ENCODE measurements at places on chromosomes 7 and 10.

DNA sequence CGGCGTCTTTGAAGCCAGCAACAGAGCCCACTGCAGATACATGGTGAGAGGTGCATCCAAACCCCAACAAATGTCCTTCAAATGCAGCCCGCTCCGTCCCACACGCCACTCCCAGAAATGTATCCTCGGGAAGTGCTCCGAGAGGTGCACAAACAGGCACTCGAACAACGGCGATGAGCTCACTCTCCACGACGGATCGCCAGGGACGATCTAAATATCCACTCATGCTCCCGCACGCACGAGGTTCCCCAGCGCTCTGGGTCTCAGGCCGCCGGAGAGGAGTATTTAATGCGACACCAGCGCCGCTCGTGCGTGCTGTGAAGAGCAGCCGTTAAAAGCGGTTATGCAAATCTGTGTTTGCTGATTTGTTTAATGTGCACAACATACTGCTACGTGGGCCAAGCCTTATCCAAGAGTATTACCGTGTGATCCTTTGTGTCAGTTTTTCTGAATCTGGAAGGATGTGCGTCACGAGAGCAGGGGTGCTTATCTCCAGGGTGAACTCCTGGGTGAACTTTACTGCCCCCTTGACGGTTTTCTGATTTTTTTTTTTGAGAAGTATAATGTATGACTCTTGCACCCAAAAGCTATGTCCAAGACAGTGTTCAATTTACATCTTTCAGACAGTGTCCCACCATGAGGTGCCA lies 48.5 kb upstream of the PPP2R2D start:
- DNase-seq, result no peak

GRCh38 chr10:132634241-132634946 lies 96.8 kb downstream of the INPP5A start:
- no peak for DNase-seq

DNA sequence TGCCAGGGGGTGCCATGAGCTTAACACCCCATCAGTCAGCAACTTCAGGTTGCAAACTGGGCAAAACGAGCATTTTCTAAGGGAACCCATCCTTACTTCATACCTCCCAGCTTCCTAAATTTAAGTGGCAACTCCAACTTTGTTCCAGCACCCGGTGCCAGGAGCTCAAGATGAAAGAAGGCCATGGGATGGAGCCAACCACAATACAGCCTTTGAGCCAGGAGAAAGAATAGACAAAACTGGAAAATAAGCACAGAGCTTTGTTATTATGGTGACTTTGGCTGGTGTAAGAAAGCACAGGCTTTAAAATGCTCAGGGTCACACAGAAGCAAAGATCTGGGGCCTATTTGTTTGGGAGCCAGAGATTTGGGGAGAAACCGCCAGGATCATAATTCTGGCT lies 388.7 kb upstream of the MGMT start:
- no peak for DNase-seq

DNA sequence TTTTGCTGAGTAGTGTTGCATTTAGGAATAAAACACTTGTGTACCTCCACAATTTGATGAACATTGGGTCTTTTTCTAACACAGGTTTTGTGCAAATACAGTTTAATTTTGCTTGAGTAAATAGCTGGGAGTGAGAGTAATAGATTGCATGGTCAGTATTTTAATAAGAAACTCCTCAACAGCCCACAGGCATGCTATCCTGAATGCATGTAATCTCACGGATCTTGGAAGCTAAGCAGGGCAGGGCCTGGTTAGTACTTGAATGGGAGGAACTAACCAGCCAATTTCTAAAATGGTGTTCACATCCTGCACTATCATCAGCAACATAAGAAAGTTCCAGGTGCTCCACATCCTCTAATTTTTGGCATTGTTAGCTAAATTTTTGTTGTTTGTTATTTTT lies 685.4 kb upstream of the MBL2 start:
- DNase-seq, result no peak

DNA sequence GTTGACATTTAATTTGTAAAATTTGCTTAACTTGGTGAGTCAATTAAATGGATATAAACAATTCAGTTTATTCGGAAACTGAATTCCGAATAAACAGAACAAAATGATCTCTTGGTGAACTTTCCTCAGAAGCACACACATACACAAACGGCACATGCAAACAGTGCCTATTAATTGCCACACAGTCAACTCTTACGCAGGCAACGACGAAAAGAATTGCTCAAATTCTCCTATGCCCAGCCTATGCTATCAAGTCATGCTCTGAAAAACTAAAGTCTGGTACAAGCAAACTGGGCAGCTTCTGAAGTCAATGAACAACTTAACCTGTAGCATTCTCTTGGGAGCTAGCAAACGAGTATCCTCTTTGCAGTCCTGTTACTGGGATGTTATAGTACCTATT lies 38.8 kb upstream of the ASL start:
- no peak for DNase-seq

GRCh38 chr10:114561008-114561523 lies 97.0 kb downstream of the ABLIM1 start:
- no peak for DNase-seq

DNA sequence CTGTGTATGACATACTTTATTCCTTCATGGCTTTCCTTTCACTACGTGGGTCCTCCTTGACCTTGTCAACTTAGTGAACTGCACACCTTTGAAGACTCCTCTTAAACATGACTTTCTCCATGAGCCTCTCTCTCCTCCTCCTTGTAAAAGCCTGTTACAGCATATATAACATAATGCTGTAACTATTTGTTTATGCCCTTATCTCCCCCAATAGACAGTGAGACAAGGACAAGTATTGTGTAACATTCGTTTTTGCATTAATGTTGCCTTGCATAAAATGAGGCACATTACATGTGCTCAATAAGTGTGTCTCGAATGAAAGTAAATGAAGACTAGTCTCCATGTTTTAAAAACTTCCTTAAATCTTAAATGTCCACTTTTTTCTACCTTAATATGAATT lies 4.3 kb upstream of the LAMB1 start:
- DNase-seq, result no peak

DNA sequence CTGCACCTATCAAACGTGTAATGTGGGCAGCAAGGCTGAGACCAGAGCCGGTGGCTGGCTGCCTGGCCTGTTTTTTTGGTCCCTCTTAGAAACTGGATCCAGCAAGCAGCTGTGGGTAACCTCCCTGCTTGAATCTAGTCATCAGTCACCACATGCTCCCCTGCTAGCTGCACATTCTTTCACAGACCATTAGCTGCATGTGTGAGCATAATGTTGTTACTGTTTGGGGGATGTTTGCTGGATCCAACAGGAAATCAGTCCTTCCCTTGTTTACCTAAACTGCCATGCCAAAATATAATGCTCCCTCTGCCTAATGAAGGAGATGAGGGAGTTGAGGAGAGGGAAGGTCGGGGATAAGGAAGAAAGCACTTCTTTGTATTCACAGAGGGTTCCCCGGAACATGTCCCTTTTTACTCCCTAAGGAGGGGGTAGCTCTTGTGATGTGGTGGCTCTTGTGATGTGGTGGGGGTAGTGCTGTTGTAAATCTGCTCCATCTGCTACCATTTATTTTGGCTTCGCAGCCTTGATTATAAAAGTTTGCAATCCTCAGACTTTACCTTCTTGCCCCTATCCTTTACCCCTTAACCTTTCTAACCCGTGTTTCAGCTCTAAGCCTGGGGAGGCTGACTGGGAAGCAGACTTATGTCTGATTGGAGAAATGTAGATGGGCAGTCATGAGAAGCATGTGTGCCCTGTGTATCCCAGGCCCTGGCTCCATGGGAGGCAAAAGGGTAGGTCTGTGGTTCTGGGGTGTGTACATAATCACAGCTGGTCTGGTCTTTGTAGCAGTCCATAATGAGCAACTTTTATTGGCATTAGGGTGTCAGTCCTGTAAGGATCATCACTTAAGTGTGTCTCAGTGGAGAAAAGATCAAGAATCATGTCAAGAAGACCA lies 20.8 kb downstream of the LOXL4 start:
- no peak for DNase-seq

DNA sequence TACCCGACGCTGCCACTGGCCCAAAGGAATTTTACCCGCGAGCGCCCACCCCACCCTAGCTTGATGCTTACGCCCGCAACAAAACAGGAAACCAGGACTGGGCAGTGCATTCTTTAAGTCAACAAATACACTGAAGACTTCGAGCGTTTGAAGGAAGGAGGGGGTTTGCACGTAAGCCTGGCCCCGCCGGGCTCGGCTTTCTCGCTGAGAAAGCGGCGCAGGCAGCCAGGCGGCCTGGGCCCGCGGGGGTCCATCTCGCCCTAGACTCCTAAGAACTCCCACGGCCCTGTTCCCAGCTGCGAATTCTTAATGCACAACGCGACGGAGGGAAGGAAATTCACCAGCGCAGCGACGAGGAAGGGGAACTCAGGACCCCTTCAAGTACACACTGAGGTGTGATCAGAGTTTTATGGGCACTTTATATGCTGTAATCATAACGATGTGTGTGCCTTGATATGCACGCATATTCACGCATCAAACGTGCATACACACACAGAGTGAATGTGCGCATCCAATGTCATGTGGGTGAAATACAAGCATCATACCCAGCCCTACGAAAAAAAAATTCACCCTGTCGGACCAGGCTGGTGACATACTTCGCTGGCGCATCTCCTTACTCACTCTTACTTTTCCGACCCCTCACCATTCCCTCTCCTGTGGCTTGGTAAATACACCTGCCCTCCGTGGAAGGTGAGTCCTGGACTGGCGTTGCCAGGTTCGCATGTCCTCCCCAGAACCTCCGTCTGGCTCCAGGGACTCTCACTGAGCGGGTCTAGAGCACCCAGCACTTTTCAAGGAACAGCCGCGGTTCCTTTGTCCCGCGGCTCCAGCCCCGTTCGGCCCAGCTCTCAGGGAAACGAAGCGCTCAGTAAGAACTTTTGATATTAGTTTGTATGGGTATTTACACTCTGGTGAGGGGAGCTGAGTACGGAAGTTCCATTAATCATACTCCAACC lies 5.7 kb upstream of the HOXA13 start:
- DNase-seq, result no peak

DNA sequence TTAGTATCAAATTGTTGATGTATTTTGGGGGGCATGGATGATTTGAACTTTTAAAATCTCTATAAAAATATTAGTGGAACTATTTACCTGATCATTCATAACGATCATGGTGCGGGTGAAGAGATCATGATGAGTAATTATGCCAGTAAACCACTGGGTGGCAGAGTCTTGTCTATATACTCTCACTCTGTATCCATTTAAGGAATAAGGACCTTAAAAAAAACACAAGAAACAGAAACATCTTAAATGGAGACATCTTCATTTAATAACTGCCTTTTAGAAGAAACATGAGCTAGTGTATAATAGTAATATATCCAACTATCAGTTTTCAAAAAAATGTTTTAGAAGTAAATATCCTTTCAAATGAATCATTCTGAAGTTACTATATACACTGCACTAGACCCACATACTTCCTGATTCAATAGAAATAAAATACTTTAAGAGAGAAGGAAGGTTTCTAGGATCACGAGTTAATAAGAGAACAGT lies 84.0 kb downstream of the NRBF2 start:
- DNase-seq, result no peak

GRCh38 chr10:49841615-49842332 lies 79.7 kb upstream of the OGDHL start:
- no peak for DNase-seq
